ENCODE measurements at places on chromosomes 5 and 9.

- DNase-seq, result no peak
These were observed 864 bp upstream of the GRIN3A start for GRCh38 chr9:101739311-101739710.

DNA sequence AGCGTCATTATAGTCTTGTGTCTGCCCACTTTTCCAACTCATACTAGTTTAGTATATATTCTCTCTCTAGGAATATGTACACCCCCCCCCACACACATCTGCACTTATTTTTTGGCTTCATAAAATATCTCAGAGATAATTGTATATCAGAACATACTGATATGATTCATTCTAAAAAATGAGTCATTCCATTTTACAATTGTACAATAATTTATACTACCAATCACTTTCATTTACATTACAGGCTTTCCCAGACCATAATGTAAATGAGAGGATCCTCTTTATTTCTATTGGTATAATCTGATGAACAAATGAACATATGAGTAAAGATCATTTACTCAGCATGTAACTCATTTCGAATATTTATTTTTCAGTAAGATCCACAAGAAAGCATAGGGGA is 1842.9 kb upstream of the C9orf72 start:
- no peak for DNase-seq

- DNase-seq, result no peak
These were observed 460.8 kb downstream of the MTRR start for GRCh38 chr5:8329773-8330172.

GRCh38 chr5:60724126-60724525 is 24.2 kb upstream of the DEPDC1B start:
- DNase-seq, result no peak

All from stimulated activated CD8-positive, alpha-beta memory T cell treated with anti-CD3 and anti-CD28 coated beads, Interleukin-15, amount 100 ng/mL, for 1 hour (primary cell).